ENCODE measurements at places on chromosomes 2 and 18.

DNA sequence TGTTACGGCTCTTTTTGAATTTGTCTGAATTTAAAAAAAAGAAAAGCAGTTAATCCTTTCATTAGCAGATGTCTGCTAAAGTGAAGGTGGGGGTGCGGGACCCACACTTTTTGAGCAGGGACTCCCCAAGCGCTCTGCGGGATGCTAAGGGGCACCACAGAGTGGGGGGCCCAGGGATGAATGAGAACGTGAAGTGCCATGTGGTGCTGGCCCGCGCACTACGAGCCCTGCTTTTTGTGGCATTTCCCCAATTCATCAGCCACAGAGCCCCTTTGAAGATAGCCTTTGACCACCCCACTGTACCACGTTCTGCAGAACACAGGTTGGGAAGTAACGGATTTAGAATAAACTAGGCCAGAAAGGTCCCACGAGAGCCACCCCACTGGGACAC is 28.6 kb downstream of the HS1BP3 start:
- no peak for DNase-seq

GRCh38 chr18:78492813-78493371 is 486.7 kb upstream of the SALL3 start:
- no peak for DNase-seq

DNA sequence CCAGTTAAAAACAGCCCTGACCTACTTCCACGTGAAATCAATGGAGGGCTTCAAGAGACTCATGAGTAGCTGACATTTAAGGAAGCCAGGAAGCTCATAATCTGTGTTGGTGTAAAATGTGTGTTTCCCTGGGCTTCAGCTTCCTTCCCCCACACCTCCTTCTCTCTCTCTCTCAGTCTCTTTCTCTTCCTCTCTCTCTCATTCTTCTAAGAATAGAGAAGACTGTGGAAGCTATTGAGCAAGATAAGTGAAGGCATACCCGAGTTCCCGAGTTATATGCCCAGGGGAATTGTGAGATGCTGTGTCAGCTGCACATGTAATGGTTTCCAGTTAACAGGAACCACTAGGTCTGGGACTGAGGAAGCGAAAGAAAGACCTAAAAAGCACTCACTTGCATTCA is 199.4 kb downstream of the NYAP2 start:
- no peak for DNase-seq

DNA sequence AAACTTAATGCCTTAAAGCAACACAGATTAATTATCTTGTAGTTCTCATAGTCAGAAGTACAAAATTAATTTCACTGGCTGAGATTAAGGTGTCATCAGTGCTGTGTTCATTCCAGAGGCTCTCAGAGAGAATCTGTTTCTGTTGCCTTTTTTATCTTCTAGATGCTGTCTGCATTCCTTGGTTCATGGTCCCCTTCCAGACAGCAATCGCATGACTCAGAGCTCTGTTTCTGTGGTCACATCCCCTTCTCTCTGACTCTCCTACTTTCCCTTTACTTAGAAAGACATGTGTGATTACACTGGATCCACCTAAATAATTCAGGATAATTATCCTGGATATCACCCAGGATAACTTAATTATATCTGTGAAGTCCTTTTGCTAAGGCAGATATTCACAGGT is 148.6 kb downstream of the MAIP1 start:
- DNase-seq, result no peak

DNA sequence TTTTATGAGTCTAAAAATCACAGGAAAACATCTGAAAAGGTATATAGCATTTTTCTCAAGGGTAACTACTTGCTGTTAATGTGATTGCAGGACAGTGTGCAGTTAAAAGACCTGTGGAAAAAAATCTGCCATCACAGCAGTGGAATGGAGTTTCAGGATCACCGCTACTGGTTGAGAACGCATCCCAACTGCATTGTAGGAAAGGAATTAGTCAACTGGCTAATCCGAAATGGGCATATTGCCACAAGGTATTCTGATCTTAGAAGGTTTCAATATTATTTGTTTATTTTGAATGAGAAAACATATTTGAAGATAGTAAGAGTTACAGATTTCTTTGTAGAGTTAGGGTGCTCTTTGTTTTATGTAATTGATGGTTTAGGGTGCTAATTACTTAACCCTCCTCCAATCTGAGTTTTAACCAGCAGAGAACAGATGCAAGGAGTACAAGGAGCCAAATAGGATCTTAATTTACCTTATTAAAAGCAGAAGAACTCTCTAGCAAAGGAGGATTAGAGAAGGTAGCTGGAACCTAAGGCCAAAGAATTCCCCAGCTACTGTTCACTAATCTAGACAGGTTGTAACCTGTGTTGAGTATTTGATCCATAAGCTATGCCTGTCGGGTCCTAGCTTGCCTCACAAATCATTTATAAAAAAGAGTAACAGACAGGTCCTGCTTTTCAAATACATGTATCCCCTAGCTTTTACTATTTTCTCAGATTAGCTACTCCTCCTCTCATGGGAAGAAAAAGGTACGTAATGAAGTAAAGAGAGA is 35.0 kb downstream of the PIKFYVE start:
- DNase-seq, result no peak

All from NCI-H1694 treated with DMSO at 0.1 percent for 48 hours (cell line).